Right renal pelvis (tissue), 4 donors: ENCODE measurements at places on chromosomes 11 and 22. TPM values are rescaled to one million over a fixed set of nuclear protein-coding genes. Genes with fewer than 3 reads are reported as not detected.

- peak; percentile 18 for DNase-seq
Measured at GRCh38 chr11:27754035-27755017, 54.1 kb upstream of the BDNF start.

DNA sequence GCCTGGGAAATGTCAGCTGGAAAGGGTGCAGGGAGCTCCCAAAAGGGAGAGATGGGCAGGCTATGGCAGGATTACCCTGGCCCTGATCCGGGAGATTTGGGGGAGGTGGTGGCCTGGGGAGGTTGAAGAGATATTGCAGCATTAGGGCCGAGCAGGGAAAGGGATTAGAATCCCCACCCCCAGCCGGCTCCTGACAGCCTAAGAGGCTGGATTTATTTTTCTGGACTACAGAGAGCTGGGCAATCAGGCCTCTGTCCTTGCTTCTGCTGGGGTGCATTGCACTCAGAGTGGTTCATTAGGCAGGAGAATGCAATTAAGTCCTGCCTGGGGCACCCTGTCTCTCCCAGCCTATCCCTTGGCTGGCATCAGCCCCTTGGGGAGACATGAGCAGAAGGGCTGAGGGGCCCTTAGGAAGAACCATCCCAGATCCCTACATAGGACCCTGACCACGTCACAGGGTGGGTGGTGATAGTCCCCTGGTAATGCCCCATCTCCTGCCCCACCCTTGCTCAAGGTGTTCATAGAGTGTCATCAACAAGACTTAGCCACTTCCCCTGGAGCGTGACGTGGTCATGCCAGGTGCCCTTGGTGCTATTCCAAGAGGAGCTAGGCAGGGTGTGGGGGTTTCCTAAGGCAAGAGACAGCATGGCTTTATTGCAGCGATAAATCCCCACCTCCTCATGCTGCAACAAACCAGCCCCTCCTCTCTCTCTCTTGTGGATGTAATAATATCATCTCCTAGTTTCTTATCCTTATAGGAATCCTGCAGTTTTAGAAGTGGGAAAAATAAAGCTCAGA, 38.4 kb upstream of the KLHL35 start:
- DNase-seq, result no peak

DNA sequence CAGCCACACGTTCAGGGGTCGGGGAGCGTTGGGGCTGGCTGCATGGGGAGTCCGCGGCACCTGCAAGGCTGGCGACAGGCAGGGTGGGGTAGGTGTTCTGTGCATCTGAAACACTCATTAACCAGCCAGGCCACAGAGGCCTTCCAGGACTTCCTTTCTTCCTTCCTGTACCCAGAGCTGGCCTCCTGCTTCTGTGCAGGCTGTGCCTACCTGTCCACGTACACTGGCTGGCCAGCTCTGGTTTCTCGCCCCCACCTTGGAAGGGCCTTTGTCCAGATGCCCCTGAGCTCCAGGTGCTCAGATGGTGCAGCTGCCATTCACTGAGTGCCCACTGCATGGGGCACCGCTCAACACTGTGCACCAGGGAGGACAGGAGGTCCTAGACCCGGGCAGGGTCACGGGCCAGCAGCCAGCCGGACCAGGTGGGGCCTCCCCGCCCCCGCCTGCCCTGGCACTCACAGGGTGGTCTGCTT, 15.9 kb downstream of the TTLL12 start:
- no peak for DNase-seq

Gene AKIP1
- 20.8 TPM for polyA plus RNA-seq

Gene TSGA10IP
- polyA plus RNA-seq, result 0.14 TPM

DNA sequence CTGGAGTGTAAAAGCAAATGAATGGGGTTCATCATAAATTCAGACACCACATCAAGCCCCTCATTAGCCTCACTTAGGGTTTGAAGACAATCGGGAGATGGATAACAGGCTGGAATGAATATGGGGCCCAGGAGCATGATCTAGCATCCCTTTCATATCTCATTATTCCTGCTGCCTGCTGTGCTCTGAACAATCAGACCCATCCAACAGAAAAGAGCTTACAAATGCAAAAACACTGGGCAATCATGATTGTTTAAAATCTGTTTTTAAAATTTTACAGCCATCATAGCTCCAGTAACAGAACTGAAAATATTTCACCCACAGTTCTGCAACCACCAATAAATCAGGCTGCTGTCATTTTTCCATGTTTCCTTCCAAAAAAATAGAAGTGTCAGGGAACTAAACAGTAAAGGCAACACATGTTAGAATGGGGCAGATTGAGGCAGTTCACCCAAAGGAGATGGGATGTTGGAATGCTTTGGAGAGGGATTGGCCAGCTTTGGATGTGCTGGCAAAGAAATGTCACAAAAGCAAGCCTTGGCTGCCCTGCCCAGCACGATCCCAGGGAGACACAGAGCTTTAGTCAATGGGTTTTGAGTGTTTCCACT, 47.8 kb upstream of the BMAL1 start:
- DNase-seq, result peak; percentile 22

DNA sequence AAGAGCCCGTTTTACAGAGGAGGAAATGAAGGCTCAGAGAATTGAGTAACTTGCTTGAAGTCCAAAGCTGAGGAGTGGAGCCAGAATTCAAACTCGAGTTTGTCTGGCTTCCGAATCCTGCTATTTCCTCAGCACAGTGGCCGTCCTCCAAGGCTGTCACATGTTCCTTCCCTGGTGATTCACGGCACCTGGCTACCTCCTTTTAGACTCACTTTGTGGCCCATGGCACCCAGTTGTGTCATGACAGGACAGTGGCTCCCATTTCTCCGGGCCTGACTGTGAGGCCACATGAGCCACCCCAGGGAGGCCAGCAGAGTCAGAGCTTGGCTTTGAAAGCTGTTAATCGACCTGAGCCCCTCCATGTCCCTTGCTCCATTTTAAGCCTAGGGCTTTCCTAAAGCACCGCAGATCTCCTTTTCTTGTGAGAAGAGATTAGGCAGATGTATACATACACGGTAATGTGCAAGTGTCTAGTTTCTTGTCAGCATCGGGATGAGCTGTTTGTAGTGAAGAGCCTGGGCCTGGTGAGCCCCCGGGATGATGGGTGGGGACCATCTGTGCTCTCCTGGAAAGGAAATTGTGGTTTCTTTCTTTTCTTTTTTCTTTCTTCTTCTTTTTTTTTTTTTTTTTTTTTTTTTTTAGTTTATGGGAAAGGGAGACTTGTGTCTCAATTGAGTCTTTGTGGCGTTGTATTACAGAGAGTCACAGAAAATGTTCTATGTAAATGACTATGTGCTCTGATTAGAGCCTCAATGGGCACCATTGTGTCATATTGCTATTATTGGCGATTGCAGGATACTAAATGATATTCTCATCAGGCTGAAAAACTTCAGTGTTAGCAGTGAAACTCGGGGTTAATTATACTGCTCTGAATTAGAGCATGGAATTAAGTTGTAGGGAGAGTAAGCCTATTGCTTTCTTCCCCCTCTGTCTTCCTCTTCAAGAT, 54.8 kb downstream of the PTPRJ start:
- DNase-seq, result no peak

DNA sequence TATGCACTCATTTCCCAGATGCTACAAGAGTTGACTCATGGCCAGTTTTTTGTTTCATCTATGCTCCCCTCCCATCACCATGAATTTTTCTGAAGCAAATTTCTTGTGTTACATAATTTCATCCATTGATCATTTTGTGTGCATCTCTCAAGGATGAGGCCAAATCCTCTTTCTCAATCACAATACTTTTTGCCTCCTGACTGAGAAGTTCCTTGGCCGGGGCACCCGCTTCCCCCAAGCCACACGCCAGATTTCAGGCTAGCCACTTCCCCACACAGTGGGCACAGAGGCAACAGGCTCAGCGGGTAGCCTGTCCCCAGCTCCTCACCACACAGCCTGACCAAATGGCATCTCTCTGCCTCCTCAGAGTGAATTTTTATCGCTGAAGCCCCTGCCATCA, 9.8 kb upstream of the DSCAML1 start:
- no peak for DNase-seq

Gene APOA4
- polyA plus RNA-seq, result 0.08 TPM

Gene INPPL1
- 131 TPM for polyA plus RNA-seq

DNA sequence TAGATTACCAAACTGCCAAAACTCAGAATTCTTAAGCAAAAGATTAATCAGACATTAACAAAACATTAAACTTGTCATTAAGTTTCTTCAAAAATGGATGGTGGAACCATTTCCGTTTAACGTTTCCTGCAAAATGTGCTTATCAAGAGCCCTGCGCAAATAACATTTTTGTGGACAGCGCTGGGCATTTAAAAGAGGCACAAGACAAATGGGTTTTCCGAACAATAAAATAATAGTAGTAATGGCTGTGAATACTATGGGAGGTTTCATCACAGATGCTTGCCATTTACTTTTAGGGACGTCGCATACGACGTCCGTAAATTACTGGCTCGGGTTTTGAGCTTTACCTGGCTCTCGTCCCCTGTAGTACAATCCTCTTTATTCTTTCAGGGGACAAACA, 1.1 kb downstream of the NPAT start:
- DNase-seq, result no peak

Gene LRRC74B
- 0.14 TPM for polyA plus RNA-seq

Gene MMP1
- 0.24 TPM for polyA plus RNA-seq

DNA sequence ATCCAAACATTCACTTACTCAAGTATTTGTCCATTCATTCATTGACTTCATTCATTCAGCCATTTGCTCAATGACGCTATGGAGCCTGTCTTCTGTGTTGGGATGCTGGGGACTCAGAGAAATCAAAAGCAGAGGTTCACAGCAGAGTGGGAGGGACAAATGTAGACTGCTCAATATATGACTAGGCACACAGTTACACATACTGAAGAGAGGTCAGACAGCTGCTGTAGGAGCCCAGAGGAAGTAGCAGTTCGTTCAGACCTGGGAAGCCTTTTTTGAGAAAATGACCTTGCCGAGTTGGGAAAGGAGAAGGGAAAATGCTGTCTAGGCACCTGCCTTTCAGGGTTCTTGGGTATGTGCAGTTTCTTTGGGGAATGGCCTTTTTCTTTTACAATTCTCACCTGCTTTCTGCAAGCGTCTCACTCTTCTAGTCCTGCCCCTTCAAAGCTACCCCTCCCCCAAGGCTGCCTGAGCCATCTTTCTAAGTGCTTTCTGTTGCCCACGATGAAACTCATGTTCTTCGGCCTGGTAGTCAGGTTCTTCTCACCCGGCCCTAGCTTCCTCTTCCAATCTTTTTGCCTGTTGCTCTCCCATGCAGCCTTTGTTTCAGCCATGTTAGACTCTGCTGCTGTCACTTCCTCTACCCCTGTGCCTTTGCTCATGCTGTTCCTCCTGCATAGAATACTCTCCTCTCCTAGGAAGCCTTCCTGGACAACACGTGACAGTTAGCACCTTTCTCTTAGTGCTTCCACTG, 4.2 kb upstream of the UVRAG start:
- no peak for DNase-seq

Gene SPI1
- 2.7 TPM for polyA plus RNA-seq

DNA sequence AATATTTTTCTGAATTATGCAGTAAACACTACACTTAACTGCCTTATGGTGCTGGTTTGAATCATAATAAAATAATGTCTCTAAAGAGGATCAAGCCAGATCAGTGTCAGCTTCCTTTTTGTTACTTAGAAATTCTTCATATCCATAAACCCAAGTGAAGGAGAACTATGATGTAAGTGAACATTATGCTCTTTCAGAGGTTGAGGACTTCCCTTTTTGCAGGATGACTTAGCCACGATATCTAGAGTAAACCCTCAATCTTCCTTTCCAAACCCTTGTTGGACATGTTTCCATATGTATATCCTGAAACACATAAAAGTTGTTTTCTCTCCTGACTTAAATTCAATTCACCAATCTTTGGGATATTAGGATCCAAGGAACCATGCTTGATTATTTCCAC, 19.1 kb downstream of the OR8D1 start:
- no peak for DNase-seq

Gene TEX54
- polyA plus RNA-seq, result not detected
